ENCODE measurements at places on chromosomes 16 and 17. TPM values are rescaled to one million over a fixed set of nuclear protein-coding genes. Genes with fewer than 3 reads are reported as not detected.

DHX58 gene
- total RNA-seq = 24.3 TPM

SDK2 gene
- not detected for total RNA-seq

TCAP gene
- total RNA-seq = 0.49 TPM

MYOCD gene
- total RNA-seq = 0.16 TPM

TBC1D3K gene
- not detected for total RNA-seq

OR1A1 gene
- total RNA-seq = not detected

TEKT1 gene
- not detected for total RNA-seq
